Suprapubic skin (tissue), 4 donors: ENCODE measurements at places on chromosomes 5 and 9.

- no peak for DNase-seq
Observed at GRCh38 chr5:167573370-167574127, 717.9 kb upstream of the WWC1 start.

- no peak for DNase-seq
Observed at GRCh38 chr5:66628561-66628960, 32.4 kb downstream of the MAST4 start.

GRCh38 chr5:72392326-72392733 is 72.2 kb downstream of the PTCD2 start:
- no peak for DNase-seq

- no peak for DNase-seq
Observed at GRCh38 chr9:121711281-121711680, 59.8 kb downstream of the DAB2IP start.

- no peak for DNase-seq
Observed at GRCh38 chr5:178502401-178503100, 87.6 kb downstream of the COL23A1 start.

DNA sequence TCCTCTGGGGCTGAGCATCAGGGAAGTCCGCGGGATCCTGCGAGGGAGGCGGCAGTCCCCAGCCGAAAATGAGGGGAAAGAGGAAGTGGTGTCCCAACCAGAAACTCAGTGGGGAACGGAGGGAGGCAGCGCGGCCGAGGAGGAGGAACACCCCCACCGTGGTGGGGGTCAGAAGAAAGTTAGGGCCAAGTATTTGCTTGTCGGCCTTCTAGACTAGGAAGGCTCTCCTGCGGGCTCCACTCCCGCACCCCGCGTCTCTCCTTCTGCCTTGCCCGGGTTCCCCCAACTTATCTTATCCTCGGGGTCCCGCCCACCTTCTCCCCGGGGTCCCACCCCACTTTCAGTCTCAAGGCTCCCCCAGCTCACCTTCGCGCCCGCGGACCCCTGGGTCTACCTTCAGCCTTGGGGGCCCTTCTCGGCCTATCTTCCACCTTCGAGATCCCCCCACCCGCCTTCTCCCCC is 557 bp upstream of the PHF2 start:
- peak; percentile 87 for DNase-seq

- DNase-seq: no peak
Observed at GRCh38 chr9:120413121-120414048, 166.6 kb downstream of the CDK5RAP2 start.

- DNase-seq: no peak
Observed at GRCh38 chr5:86780018-86780417, 162.3 kb downstream of the COX7C start.

DNA sequence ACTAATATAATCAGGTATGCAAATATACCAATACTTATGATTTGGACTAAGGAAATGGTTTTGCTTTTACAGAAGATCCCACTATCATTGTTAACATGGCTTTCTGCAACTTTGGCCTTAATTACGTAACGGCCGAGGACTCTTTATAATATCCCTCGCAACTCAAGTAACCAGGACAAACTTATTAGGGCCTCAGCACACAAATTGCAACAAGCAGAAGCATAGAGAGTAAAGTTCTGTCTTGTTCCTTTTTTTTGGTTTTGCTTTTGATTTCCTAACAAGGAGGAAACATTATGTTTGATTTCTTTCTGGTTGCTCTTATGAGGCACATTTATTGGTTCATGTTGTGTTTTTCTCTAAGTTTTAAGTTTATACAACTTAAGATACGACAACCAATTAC is 60.4 kb downstream of the RORB start:
- no peak for DNase-seq

DNA sequence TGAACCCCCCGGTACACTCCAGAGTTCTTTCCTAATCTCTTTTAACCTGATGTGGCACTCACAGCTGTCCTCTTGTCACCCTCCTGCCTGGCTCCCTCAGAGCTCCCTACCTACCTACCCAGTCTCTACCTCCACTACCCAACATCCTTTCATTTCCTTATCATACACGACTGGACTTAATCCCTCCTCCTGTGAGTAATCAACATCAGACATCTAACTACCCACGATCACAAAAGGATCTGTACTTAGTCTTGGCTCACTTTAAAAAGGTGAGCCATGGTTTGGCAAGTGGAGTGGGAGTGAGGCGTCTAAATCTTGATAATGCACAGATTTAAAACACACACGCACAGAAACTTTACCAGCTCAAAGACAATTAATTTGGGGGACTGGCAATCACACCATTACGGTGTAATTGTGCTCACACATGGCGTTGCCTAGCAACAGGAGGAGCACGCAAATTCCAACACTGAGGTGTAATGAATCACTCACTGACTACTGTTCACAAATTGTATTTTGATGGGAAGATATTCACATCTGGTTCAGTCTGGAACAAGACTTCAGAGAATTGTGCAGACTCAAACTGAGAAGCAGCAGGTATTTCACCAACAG is 235.9 kb downstream of the EPB41L4A start:
- no peak for DNase-seq

DNA sequence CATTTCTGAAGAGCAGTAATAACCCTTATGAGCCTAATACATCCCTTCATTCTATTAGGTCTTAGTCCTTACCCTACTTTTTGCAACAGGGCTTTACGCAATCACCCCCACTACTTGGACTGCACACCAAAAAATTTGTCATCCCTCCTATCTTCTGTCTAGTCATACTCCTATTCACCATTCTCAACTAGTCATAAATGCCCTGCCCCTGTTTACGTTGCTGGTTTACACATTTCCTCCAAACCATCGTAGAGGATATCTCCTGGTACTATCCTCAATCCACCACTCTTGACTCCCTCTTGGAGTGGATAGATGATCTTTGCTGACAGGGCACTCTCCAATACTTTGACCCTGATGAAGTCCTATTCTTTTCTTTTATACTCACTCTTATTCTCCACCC is 98.2 kb upstream of the CCNG1 start:
- DNase-seq: no peak

- no peak for DNase-seq
Observed at GRCh38 chr5:34618371-34619065, 37.6 kb upstream of the RAI14 start.

- no peak for DNase-seq
Observed at GRCh38 chr5:82307451-82307850, 29.3 kb upstream of the RPS23 start.

DNA sequence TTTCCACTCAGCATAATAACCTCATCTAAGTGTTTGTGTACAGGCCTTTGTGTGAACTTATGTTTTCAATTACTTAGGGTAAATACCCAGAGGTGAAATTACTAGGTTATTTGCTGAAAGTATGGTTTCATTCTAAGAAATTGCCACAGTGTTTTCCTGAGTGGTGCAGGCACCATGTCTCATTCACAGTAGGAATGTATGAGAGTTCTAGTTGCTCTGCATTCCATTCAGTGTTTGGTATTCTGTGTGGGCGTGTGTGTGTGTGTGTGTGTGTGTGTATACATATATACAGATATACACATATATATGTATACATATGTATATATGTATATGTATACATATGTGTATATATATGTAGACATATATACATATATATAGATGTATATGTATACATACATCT is 8.8 kb upstream of the SVEP1 start:
- DNase-seq: no peak

GRCh38 chr9:133842721-133843227 is 104.6 kb upstream of the SARDH start:
- DNase-seq: no peak

DNA sequence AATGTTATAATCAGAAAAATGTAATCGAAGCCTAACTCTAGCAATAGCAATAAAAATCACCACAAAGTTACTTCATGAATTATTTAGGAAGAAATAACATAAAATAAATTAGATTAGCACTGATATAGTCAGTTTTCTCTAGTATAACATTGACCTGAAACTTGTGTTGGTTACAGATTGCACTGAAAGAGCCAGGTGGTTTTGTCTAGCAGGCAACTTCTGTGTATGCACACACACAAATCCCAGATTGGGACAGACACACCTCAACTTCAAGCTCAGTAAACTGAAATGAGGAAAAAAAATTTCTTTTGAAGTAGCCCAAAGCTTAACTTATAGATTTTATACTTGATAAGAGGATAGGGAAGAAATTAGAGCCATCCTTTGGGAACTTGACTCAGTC is 129.3 kb downstream of the EFNA5 start:
- DNase-seq: no peak

DNA sequence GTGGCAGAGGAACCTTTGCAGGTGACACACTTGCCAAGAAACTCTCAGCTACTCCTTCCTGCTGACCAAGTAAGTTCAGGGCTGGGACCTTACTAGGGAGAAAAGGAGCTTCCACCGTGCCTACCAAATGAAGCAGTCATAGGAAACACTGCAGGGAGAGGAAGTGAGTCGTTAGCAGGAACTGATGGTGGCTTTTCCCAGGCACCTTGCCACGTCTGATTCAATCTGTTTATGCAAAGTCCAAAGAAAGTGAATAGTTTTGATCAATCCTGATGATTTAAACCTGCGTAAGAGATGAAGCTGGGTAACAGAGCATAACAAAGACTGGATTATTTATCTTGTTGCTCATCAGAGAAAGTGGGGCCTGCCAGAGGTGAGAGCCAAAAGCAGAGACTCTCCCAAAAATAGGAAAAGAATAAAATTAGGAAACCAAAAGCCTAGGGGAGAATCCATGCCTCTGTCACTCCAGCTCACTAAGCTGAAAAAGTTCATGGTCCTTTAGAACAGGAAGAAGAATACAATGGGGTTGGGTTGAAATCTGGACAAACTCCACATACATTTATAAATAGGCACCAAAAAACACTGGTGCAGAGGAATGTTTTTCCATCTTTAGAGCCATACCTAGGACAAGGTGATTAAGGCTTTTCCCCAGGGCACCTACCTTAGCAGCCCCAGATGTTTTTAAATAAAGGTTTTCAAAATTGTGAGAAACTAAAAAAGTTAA is 9.3 kb upstream of the PFDN1 start:
- no peak for DNase-seq

GRCh38 chr9:3840961-3841360 is 315.2 kb upstream of the RFX3 start:
- no peak for DNase-seq

- no peak for DNase-seq
Observed at GRCh38 chr9:133583586-133583985, 25.6 kb downstream of the FAM163B start.

GRCh38 chr5:108728566-108729241 is 19.0 kb upstream of the FER start:
- DNase-seq: no peak

DNA sequence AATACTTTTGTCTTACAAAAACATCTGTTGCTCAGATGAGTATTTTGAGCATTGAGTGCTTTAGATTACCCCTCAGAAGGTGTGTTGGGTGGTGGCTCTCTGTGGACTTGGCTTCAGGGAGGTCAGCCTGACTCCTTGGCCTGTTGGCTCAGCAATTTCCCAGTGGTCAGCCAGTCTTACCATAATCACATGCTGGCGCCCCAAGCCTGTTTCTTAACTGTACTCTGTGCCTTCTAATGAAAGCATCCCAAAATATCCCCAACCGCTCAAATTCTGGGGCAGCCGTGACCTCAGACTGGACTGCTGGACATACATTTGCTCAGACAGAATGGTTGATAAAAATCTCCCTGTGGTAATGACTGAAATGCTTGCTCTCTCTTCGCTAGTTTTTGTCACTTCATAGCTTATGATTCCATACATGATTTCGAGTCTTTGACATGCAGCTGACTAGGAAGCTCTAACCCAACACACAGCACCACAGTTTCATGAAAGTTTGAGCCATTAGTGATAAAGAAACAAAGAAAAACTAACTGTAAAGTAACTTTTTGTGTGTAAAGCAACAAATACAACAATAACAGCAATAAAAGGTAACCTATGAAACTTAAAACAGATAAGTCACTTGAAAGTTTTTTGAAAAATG is 562.2 kb upstream of the MEF2C start:
- no peak for DNase-seq

- no peak for DNase-seq
Observed at GRCh38 chr9:38431116-38431515, 6.9 kb upstream of the IGFBPL1 start.

DNA sequence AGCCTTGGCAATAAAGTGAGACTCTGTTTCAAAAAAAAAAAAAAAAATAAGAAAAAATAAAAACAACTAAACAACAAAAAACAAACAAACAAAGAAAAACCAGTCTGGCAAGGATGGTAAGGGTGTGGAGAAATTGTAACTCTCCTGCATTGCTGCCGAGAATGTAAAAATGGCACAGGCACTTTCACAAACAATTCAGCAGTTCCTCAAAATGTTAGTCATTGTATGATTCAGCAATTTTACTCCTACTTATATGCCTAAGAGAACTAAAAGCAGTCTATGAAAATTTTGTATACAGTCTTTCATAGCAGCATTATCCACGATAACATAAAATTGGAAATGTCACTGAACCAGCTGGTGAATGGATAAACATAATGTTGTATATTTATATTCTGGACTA is 280.4 kb downstream of the CDH9 start:
- DNase-seq: no peak

DNA sequence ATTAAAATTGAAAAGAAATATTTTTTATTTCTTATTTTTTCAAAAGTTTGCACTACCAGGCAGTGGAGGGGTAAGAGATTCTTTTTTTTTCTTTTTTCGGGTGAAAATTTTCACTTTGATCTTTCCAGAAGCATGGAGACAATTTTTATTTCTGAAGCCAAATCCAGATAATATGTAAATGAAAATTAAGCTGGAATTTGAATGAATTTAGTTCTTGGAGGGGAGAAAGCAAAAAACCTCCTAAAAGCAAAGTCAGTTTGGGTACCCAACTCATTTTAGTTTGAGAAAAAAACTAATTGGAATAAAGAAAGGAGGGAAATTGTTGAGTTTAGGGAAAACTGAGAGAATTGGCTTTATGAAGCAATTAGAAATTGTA is 872 bp downstream of the ZNF618 start:
- no peak for DNase-seq

GRCh38 chr9:14159440-14160216 is 154.3 kb downstream of the NFIB start:
- no peak for DNase-seq

DNA sequence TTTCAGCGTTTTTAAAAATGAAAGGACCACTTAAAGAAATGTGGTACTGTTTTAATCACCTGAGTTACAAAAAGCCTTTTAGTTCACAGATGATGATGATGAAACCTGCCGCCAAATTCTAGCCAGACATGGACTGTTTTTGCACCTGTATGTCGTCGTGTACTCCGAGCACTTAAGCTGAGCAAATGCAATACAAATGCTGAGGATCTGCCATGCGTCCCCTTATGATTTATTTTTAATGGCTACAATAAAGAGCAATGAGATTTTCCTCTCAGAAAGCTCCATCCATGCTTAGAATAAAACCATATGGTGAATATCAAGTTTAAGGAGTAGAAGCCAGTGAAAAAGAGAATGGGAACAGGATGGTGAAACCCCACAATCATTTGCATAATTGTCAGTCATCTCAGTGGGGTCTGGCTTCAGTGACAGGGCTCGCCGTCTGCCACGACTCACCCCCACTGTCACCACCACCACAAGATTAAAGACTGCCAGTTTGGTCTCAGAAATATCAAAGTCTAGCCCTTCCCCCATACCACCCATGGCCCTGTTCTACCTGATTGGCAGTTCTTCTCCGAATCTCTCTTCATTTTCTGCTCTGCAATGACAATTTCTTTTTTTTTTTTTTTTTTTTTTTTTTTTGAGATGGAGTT is 159.9 kb downstream of the GOLPH3 start:
- no peak for DNase-seq
